Neural crest cell (in vitro differentiated cells): ENCODE measurements at places on chromosomes 11 and 22. TPM values are rescaled to one million over a fixed set of nuclear protein-coding genes. Genes with fewer than 3 reads are reported as not detected.

The PAMR1 gene
- total RNA-seq: 0.21 and 0.66 TPM in 2 replicates

The MRGPRE gene
- total RNA-seq: not detected in 2 replicates

The GPR83 gene
- 0.30 and 0.34 TPM in 2 replicates for total RNA-seq

DNA sequence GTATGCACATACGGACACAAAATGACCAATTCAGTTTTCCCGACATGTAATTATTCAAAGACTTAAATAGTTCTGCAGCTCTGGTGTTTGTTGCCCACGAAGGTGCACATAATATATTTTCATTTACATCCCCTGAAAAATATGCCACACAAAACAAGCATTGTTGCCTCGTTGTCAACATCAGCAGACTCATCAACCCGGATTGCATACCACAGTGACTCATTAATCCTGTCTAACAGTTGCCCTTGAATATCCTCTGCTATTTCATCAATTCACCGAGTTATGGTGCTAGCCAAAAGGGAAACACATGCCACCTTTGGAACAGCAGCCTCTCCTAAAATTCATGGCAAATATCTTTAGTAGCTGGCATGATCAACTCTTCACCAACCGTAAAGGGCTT is 582.2 kb downstream of the LRRC4C start:
- no peaks in the 10 kb centered on the region for H3K4me1 ChIP-seq
- H3K27ac ChIP-seq: peak overlapping the region; percentile 28
- H3K27me3 ChIP-seq: no peaks in the 10 kb centered on the region

DNA sequence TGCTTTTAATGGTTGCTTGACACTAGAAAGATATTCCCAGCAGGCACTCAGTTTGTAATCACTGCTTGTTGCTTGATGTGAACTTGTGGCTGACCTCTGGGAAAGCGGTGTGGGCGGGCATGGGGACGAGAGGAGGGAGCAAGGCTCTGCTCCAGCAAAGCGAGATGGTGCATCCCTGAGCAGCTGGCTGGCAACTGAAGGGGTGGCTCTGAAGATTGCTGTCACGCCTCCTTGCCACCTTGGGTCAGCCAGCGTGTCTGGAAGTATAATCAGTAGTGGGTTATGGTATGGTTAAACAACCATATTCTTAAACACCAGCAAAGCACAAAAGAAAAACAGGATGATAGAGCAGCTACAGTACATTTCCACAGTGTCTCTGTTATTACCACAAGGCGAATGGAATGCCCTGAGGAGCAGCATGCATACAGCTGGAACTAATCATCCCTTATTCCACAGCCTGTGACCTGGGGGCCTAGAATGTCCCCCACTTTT is 124.5 kb downstream of the TRIM44 start:
- peak; percentile 21 for DNase-seq
- no peaks in the 10 kb centered on the region for H3K36me3 ChIP-seq
- H3K27ac ChIP-seq: peak overlapping the region; percentile 48
- H3K4me3 ChIP-seq: no peak overlapping the region
- H3K27me3 ChIP-seq: no peaks in the 10 kb centered on the region

DNA sequence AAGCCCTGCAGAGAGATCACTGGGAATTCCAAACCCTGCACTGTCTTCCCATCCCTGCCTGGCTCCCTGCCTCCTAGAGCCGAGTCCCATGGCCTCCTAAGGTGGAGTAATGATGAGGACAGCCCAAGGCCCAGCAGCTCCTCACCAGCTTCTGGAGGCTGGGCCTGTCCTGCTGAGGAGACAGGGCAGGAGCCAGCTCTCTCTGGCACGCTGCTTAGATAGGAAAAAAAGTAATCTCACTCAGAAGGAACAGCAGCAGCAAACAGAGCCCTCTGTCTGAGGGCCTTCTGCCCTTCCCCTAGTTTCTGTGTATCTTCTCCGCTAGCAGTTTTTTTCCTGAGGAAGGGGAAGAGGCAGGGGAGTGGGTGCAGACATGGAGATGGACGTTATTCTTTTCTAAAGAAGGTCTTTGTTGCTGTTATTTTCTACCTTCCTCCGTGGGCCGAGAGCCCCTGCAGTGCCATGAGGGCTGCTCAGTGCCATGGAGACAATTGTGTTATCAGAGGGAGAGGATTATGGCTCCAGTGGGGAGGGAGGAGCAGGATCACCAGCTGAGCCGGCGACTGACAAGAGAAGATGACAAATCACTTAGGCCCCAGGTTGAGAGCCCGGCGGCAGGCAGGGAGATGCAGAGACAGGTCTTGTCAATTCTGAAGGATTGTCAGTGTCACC is 315.3 kb downstream of the BUD13 start:
- peaks cover 26% of the 10 kb centered on the region for H3K27me3 ChIP-seq
- peak overlapping the region; percentile 66 for H3K27ac ChIP-seq
- no peak for DNase-seq

DNA sequence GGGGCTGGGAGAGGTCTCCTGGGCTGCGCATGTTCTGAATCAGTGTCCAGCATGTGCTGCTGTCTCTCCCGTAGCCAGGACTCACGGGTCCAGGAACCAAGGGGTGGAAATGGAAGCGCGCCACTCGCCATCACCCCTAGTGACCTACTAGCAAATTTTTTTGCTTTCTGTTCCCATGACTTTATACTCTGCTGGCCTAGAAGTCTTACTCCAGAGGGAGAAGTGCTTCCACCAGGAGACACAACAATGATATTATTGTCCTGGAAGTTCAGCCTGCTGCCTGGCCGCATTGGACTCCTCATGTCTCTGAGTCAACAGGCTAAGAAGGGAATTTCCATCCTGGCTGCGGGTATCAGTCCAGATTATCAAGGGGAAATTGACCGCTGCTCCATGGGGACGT is 729.7 kb downstream of the BRD1 start:
- DNase-seq: no peak
- peaks cover 6% of the 10 kb centered on the region for H3K4me1 ChIP-seq
- peak overlapping the region; percentile 3 for H3K27ac ChIP-seq
- H3K27me3 ChIP-seq: no peaks in the 10 kb centered on the region
- no peaks in the 10 kb centered on the region for H3K36me3 ChIP-seq

DNA sequence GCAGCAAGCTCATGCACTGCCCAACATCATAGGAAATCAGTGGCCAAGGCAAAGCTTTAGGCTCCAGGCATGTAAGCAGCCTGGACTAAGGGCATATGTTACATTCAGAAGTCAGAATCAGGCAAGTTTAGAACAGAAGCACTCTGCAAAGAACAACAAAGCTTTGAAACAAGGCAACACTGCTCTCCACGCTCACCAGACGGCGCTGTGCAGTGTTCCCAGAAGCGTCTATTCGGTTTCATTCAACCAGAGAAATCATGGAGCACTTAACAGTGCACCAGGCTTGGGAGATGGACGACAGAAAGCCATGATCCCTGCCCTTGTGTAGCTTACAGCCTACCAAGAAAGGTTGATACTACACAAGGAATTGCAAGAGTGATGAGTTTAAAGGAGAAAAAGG is 555.8 kb downstream of the BUD13 start:
- H3K27me3 ChIP-seq: no peaks in the 10 kb centered on the region
- no peak overlapping the region for H3K4me3 ChIP-seq
- peaks cover 14% of the 10 kb centered on the region for H3K4me1 ChIP-seq
- DNase-seq: no peak
- H3K36me3 ChIP-seq: peaks cover 2% of the 10 kb centered on the region
- H3K27ac ChIP-seq: no peak overlapping the region

DNA sequence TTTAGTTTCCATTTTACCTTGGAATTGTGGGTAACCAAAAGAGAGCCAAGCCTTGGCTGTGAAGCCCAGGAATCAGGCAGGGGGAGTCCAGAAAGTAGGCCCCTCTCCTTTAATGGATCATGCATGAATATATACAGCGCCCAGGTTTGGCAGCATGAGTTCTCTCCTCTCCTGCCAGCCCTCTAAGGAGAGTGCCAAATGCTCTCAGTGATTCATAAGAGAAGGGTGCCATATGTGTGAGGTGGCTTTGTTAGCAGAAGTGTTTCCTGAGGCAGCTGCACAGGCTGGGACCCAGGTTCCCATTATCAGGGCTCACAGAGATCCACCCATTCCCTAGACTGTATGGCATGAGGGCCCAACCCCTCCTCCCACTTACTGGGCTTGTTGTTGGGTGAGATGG is 52.3 kb upstream of the SCUBE2 start:
- no peaks in the 10 kb centered on the region for H3K4me1 ChIP-seq
- H3K27ac ChIP-seq: no peak overlapping the region
- H3K27me3 ChIP-seq: no peaks in the 10 kb centered on the region
- H3K36me3 ChIP-seq: peaks cover 19% of the 10 kb centered on the region
